ENCODE measurements at places on chromosomes 4 and X.

GRCh38 chr4:112513971-112514646 lies 1.9 kb downstream of the NEUROG2 start:
- no peak for DNase-seq

DNA sequence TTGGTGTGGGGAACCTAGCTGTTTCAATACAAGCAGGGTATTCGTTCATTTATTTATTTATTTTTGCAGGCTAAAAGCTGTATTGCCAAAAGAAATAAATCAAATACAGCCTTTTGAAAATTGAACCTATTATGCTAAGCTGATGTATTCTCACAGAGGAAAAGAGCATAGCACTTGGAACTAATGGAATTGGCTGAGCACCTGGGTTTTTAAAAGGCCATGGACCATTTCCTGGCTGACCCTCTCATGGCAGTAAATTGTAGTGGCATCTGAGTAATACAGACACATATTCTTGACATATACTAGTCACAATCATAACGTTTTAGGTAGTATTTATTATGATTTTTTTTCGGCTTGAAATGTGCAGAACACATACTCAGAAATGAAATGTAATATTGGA lies 71.8 kb upstream of the ALG13 start:
- no peak for DNase-seq

DNA sequence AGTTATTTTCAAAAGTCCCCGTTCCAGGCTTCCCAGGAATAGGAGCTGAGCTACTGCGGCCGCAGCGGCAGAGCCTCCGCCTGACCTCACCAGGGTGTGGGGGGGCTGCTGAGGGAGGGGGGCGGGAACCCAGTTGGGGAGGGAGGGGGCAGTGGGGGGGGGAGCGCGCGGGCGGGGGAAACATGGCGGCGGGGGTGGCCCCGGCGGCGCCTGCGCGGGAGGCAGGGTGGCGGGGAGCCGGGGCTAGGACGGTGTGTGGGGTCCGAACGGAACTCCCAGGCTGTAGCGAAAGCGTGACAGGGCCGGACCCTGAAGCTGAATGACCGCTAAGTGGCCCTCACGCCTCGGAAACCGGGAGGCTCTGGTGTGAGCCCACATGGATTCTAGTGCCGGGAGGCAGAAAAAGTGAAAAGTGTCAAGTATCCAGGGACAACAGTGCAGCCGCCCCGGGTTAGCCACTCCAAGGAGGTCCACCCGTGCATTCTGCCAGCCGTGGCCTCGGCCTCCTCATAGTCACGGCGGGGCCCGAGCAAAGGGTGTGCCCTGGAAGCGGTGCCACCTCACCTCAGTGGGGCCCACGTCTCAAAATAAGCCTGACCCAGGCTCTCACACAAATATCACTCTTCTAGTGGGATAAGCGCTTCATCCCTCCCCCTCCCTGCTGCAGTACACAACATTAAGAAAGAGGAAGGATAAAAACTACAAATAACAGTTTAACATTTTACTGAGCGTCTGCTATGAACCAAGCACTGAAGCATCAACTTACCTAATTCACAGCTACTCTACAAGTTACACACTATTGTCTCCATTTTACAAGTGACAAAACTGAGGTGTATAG lies at the start of gene KLHL13:
Gene KLHL13 (minus strand): TSS at position 98 of the 838 bp plus-strand sequence. CDS start 88,337 bp downstream, outside the sequence.
- DNase-seq = no peak

GRCh38 chr4:107131295-107131694 lies 95.2 kb upstream of the DKK2 start:
- no peak for DNase-seq

GRCh38 chr4:5096261-5096660 lies 45.0 kb downstream of the STK32B start:
- DNase-seq = no peak
